ENCODE measurements at places on chromosomes 12 and 14.
A peak's percentile ranks its signal among the peaks of the same experiment; 100 is the strongest.

DNA sequence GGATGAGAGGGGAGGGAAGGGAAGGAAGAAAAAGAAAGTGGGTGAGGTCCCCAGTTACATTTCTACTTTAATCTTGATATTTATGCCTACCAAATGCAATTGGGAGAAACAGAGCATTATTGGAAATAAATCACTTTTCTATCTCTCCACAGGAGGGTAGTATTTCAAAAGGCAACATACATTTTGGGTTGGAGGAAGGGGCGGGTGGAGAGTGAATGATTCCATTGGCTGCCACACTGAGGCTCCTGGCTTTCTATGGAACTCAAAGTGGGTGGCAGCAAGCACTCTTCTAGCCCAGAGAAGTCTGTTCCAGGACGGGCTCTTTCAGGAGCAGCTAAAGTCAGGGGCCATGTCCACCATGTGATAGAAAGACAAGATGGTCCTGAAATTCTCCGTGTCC lies 441.3 kb downstream of the DAD1 start:
- DNase-seq, result no peak

- DNase-seq, result no peak
Measured at GRCh38 chr14:25108959-25109358, 59.0 kb upstream of the STXBP6 start.

- DNase-seq, result no peak
Measured at GRCh38 chr12:90338365-90338764, 616.6 kb downstream of the CCER1 start.

GRCh38 chr12:3661028-3661427 lies 91.9 kb downstream of the CRACR2A start:
- peak; percentile 21 for DNase-seq

GRCh38 chr14:81946834-81947798 lies 413.5 kb upstream of the SEL1L start:
- DNase-seq, result no peak

DNA sequence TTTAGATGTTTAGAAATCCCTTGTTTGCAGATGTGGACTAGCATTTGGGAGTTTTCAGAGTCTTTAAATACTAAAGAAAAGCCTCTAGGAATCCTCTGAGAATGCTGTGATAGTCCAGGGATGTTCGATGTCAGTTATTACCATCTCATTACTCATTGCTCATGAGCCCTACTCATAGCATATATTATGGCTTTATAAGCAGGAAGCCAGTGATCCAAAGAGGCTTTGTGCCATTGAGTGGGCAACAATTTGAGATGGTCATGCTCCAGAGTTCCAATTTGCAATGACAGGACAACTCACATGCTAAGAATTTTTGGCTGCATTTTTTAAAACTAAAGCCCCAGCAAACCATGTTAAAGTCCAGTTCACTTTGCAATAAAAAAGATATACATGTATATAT lies 163.0 kb downstream of the OTOGL start:
- no peak for DNase-seq

DNA sequence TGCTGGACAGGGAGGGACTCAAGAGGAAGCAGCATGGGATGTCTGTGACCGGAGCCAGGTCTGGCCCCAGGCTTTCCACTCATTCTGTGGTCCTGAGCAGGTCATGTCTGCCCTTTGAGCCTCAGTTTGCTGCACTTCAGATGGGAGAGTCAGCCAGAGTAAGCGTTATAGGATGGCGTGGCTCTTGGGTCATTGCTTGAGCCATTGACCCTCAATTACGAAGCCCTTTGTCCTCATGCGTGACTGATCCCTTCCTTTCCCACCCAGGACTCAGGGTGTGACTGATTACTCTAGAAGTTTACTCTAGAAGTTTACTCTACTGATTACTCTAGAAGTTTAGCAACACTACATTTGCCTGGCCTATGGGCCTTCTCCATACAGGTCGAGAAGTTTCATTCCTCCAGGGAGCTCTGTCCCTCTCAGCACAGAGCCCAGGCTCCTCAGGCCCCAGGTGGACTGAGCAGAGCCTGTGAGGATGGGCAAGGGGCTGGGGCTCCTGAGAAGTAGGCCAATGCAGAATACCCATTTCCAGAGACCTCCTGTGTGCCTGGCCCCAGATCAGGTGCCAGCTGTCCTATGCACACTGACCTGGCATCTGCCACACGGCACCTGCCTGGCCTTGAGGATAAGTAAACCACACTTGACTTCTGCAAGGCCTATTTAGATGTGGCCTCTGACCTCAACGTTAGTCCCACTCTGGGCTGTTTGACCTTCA lies 7.6 kb upstream of the IFI27 start:
- DNase-seq, result no peak

DNA sequence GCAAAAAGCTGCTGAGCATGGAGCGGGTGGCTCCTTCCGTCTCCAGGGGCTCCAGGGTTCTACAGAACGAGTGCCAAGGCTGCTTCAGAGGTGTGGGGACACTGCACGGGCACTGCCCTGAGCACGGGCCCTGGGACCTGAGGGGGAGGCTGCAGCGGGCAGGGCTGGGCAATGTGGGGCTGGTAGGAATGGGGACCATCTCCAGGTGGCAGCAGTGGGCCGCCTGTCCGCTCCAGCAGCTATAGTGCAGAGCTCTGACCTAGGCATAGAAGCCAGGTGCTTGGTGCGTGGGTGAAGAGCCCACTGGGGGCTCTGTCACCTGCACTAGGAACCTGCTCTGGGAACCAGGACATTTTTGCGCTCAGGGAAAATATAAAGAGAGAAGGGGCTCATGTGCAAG lies 22.3 kb downstream of the HDAC7 start:
- no peak for DNase-seq

- DNase-seq, result no peak
Measured at GRCh38 chr12:125185311-125185739, 120.1 kb downstream of the AACS start.

DNA sequence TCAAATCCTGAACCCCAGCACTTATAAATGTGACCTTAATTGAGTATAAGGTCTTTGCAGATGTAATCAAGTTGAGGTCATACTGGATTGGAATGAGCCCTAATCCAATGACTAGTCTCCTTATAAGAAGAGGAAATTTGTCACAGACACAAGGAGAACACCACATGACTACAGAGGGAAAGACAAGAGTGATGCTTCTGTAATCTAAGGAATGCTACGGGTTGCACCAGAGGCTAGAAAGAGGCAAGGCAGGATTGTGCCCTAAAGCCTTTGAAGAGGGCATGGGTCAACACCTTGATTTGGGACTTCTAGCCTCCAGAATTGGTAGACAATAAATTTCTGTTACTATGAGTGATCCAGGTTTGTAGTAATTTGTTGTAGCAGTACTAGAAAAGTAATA lies 135.0 kb downstream of the FOXG1 start:
- DNase-seq, result no peak

DNA sequence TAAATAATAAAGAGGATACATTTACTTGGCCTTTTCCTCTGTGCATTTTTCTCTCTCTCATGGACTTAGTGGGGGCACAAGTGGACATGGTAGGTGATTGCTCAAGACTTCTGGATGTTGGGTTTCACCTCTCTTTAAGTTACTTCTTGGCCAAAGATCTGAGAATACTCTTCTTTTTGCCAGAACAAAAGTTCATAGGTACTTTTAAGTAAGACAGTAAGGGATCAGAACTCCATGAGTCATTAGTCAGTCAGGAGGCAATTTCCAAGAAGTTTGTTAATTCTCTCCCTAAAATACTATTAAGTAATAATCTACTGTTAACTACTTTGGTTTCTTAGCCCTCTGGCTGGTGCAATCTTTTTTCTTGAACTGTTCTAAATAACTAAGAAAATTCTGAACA lies 84.2 kb downstream of the GRIP1 start:
- DNase-seq, result no peak

DNA sequence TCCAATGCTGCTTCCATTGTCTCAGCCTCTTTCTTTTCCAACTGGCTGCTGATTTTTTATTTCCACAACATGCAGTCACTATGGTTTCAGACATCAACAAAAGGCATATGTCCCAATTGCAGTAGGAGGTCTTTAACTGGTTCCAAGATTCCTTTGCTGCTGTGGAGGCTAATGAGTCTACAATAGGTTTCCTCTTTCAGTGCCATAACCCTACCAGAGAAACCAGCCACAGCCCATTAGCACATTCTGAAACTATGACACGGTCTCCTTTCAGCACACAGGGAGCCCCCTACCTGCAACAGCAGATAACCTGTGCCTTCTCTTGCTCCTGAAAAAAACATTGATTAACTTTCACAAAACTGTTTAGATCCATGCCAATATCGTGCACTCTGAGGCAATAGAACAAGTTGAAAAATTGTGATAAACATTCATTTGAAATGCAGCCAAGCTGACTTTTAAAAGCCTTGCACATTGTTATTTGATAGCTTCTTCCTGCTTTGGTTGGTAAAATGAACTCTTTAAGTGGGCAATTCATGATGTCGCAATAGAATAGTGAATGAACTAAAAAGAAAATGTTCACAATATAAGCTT lies 32.4 kb downstream of the PLEKHG7 start:
- no peak for DNase-seq

- DNase-seq, result peak; percentile 54
Measured at GRCh38 chr12:4984971-4985370, 58.7 kb upstream of the KCNA5 start.

DNA sequence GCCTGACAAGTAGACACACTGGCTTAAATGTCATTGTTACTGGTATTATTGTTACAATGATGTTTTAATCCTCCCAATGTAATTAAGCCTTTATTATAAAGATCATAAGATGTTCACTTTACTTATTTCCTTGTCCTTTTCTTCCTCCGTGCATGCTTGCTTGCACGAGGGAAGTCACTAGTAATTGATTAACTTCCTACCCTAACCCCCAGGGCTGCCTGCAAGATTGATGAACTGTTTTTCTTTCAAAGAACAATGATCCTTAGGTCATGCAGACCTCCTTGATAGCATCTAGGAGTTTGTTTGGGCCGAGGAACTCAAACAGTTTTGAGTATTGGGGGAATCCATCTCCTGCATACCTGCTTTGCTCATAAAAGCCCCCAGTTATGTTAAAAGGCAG lies 43.0 kb downstream of the GLRX5 start:
- DNase-seq, result no peak

- DNase-seq, result no peak
Measured at GRCh38 chr14:98160901-98161300, 1111.1 kb downstream of the BCL11B start.

GRCh38 chr12:39081910-39082309 lies 176.5 kb upstream of the CPNE8 start:
- DNase-seq, result no peak

- no peak for DNase-seq
Measured at GRCh38 chr14:72588521-72588920, 305.4 kb downstream of the DPF3 start.

DNA sequence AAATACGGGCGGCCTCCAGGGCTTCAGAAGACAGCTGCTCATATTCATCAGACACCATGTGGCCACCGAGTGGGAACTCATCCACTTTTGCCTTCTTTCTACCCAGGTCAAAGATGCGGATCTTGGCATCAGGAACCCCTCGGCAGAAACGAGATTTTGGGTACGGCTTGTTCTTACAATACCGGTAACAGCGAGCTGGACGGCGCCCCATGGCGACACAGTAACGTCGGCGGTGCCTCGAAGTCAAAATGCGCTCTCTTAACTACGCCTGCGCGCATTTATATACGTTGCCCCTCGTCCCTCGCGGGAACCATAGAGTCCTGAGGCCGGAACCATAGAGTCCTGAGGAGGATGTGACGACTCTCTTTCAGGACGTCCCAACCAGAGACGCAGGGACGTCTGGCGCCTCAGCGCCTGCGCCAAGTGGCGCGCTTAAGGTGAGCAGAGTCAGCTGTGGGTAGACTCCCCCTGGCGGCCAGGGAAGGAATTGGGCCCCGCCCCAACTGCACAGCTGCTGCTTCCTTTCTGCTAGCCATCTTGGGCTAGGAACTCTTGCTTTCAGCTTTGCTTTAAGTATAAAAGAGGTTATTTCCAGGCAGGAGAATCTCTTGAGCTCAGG lies at the start of gene RPL10L:
Gene RPL10L (minus strand): TSS at position 256 of the 619 bp plus-strand sequence. CDS start 45 bp downstream, at position 211.
- no peak for DNase-seq

DNA sequence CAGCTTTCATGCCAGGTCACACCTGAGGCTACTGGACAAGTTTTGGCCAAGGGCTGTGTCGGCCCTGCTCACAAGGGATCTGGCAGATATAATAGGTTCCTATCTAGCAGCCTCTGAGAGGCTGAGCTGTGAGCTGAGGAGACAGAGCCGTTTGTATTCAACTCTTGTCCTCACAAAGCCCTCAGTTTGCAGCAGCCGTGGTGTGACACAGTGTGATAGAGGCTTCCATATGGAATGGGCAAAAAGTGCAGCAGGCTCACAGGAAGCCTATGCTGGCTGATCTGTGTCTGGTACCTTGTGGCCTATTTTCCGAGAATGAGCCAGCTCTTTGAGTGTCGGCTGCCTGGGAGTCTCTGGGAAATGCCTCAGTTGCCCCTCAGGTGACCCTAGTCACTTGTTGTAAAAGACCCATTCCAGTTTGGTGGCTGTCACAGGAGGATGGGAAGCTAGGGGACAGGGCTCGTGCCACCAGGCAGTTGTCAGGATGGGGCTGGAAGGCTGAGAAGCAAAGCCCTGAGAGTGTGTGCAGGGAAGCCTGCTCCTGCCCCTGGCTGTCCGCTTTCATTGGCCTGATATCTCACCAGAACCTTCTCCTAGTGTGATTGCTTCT lies 16.1 kb downstream of the VRTN start:
- no peak for DNase-seq

DNA sequence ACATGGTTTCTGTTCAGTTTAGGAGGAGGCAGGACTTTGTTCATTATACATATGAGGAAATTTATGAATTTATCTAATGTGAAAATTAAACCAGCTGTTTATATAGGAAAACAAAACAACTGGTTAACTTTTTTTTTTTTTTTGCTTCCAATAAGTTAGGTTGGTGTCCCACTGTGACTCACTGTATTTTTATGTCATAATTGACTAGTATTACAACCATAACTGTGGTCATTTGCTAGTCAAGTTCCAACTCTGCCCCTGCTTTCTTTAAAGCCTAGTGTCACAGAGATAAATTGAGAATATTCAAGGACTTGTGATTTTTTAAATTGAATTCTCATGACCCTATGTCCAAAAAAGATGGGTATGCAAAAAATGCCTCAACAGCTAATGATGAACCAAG lies 227.7 kb downstream of the BCAT1 start:
- no peak for DNase-seq

- DNase-seq, result no peak
Measured at GRCh38 chr14:90447720-90448497, 51.1 kb downstream of the CALM1 start.

GRCh38 chr14:75303381-75303789 lies 24.8 kb downstream of the FOS start:
- DNase-seq, result peak; percentile 25

- DNase-seq, result no peak
Measured at GRCh38 chr12:128803788-128804187, 20.0 kb downstream of the SLC15A4 start.

- peak; percentile 30 for DNase-seq
Measured at GRCh38 chr12:61993734-61994345, 266.4 kb upstream of the USP15 start.

- no peak for DNase-seq
Measured at GRCh38 chr14:90520326-90520725, 123.5 kb downstream of the CALM1 start.

- DNase-seq, result no peak
Measured at GRCh38 chr12:6228535-6229223, 28.5 kb downstream of the CD9 start.

DNA sequence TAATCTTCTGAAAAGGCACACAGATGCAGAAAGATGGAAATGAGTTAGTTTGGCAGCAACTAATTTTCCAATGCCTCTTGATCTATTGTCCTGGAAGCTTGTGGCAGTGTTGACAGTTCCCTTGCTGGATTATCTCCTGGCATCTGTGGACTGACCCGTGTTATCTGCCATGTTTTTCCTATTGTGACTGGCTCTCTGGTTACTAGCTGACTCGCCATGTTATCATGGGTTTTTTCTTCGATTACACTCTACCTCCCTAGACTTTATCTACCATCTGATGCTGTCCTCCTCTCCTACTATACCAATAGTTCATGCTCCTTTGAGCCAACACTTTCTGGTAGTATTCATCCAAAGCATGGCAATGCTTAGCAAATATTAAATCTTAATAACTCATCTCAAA lies 63.3 kb upstream of the FLRT2 start:
- DNase-seq, result no peak

All from NCI-H1417 treated with DMSO at 0.1 percent for 48 hours (cell line).